ENCODE measurements at places on chromosomes 16 and 17.
A peak's percentile ranks its signal among the peaks of the same experiment; 100 is the strongest.

- no peak for DNase-seq
Observed at GRCh38 chr16:3706253-3707012, 10.9 kb downstream of the TRAP1 start.

GRCh38 chr17:74953134-74953687 lies 17.5 kb downstream of the OTOP3 start:
- DNase-seq = no peak

DNA sequence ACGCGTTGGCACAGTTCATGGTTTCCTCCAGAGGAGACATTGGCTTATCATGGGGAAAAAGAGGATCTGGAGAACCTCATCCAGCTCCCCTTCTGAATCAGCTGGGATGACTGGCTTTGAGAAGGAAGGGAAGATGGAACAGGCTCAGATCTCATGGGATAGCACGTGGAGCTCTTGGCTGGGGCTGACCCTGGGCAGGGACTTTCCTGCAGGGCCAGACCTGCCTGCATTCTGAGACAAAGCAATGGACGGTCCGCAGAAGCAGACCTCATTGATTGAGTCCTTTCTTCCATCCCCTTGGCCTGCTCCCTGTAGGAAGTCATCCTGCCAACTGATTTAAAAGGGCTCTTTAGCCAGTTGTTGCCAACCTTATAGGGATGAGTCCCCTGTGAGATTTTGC lies 26.2 kb downstream of the PLCD3 start:
- no peak for DNase-seq

- no peak for DNase-seq
Observed at GRCh38 chr16:22213236-22213635, 7.2 kb downstream of the EEF2K start.

GRCh38 chr16:88415713-88416323 lies 33.1 kb downstream of the ZNF469 start:
- no peak for DNase-seq

- no peak for DNase-seq
Observed at GRCh38 chr16:85681255-85681654, 7.5 kb downstream of the GINS2 start.

- no peak for DNase-seq
Observed at GRCh38 chr17:39921323-39921722, 2.9 kb upstream of the GSDMB start.

DNA sequence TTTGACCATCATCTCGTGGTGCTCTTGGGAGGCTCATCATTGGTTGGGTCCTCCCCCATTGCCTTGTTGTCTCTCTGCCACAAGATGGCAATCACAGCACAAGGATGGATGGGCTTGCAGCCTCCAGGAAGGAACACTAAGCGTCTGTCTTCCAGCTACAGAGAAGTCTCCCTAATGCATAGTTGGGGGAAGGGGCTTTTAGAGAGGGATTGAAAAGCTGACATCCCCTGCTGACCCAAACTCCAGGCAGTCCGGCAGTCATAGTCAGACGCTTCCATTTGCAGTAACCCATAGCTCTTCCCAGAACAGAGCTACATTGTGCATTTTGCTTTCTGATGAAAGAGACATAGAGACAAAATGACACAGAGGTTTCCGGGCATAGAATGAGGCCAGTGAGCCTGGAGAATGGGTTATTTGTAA lies 111.4 kb downstream of the UTP18 start:
- peak; percentile 62 for DNase-seq

GRCh38 chr16:85664580-85665372 lies 24.0 kb downstream of the GINS2 start:
- DNase-seq = no peak

DNA sequence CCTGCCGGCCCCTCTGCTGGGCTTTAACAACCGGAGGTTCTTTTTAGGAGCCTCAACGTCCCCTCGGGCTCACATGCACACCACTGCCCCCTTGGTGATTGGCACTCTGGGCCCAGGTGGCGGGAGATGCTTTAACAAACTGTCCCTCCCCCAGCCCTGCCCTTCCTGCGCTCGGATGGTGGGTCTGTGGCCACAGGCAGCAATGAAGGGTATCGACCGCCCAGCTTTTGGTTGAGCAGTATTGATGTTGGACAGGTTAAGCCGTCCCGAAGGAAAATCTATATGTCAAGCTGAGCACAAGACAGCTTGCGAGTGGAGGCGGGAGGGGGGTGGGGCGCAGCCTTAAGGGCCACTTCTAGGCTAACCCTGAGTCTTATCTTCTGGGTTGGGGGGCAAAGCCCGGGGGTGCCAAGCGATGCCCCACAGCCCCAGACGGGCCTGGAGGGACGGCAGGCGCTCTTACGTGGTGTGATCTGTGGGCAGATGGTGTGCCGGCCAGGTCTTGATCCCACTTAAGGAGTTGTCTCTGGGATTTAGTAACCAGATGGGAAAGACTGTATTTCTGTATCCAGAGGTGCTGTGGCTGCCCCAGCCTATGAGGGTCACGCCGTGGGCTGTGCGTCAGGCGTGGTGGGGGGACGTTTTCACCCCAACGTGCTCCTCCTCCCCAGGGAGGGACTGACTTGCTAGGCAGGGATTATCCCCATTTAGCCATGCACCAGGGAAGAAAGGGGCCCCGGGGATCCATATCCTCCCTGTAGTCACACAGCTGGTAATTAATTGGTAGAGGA lies 6.2 kb downstream of the GSE1 start:
- no peak for DNase-seq

DNA sequence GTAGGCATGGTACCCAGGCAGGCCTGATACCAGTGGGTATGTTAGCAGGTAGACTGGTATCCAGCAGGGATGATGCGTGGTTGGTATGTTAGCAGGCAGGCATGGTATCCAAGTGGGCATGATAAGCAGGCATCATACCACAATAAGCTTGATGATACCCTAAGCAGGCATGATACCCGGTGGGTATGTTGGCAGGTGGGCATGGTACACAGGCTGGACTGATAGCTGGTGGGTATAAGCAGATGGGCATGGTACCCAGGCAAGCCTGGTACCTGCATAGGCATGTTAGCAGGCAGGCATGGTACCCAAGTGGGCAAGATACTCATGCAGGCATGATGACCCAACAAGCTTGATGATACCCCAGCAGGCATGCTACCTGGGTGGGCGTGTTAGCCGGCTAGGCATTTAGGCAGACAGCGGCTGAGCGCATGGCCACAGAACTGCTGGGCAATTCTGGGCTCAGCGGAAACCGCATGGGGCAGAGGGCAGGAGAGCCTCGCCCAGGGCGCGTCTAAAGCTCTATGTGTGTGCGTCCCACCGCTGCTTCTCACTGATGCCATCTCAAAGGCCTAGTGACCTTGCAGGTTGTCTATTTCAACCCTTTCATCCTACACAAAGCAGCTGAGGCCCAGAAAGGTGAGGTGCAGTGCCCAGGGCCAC lies 2.3 kb downstream of the SGSH start:
- DNase-seq = no peak

DNA sequence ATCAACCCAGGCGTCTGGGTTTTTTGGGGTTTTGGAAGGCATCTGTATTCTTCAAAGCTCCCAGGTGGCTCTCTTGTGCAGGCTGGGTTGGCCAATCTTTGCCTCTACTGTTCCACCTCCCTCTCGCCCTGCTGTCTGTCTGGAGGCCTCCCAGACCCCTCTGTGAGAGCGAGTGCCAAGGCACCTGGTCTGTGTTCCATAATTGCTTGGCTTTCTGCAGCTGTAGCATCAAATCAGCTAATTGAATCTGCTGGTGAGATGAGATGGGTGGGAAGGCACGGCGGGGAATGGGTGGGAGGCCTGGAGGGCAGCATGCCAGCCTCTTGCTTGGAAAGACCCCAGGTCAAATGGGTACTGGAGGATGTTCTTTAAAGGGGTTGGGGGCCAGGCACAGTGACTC lies 52.5 kb upstream of the CLEC19A start:
- peak; percentile 26 for DNase-seq

Data from NCI-H1092 (cell line).